CD8-positive, alpha-beta memory T cell (primary cell): ENCODE measurements at places on chromosomes 7 and 10.

- DNase-seq: peak; percentile 92
These were observed at the start of gene SMKR1 for GRCh38 chr7:129501760-129502707. SMKR1 (plus strand) TSS chr7:129502531; CDS start chr7:129502825, 294 bp downstream.

DNA sequence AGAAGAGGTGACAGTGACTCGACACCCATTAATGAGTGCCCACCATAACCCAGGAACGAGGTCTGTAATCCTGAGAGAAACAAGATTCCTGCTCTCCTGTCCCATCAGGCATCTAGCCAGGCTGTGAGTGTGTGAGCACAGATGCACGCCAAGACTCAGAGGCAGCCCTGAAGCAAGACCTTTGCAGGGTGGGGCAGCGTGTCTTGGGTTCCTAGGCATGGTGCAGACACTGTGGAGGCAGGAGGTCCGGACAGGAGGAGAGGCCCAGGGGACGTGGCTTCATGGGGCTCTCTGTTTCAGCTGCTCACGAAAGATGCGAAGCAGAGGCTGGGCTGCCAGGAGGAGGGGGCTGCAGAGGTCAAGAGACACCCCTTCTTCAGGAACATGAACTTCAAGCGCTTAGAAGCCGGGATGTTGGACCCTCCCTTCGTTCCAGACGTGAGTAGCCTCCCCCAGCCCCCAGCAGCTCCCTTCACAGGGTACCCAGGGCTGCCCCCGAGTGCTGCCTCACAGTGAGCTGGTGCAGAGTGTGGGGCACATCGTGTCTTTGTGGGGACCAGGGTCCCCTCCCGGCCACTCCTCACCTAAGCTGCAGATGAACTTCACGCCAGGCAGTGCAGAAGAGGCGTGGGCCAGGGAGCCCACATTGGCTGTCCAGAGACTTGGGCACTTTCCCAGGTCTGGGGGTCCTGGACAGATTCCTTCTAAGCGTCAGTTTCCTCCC is 94.5 kb downstream of the RGS10 start:
- no peak for DNase-seq

DNA sequence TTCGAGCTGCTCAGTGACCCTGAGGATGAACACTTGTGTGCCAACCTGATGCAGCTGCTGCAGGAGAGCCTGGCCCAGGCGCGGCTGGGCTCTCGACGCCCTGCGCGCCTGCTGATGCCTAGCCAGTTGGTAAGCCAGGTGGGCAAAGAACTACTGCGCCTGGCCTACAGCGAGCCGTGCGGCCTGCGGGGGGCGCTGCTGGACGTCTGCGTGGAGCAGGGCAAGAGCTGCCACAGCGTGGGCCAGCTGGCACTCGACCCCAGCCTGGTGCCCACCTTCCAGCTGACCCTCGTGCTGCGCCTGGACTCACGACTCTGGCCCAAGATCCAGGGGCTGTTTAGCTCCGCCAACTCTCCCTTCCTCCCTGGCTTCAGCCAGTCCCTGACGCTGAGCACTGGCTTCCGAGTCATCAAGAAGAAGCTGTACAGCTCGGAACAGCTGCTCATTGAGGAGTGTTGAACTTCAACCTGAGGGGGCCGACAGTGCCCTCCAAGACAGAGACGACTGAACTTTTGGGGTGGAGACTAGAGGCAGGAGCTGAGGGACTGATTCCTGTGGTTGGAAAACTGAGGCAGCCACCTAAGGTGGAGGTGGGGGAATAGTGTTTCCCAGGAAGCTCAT is 1.1 kb downstream of the DDIT4 start:
- DNase-seq: peak; percentile 56

DNA sequence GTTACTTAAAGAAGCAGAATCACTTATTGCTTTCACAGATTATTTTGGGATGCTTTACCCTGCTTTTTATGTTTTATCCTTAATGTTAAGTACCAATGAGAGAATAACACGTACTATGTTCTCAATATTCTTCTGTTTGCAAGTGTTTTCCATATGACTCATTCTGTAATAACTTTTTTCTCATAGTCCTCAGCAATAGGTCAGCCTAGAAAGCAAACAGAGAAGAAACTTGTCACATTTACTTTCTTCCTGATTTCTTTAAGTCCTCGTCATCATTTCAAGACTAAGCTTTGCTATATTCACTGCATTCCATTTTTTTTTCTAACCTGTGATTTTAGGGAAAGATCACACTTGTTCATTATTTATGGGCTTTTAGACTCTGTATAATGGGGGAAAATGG is 6.8 kb upstream of the AGR2 start:
- no peak for DNase-seq

- no peak for DNase-seq
These were observed 162.2 kb upstream of the ITGB1 start for GRCh38 chr10:33120275-33120674.

GRCh38 chr10:126133906-126134656 is 237.7 kb downstream of the FANK1 start:
- no peak for DNase-seq

GRCh38 chr10:267705-268104 is 132.4 kb downstream of the ZMYND11 start:
- no peak for DNase-seq

GRCh38 chr10:35356725-35357092 is 20.4 kb downstream of the CCNY start:
- DNase-seq: no peak

- DNase-seq: no peak
These were observed 26.5 kb downstream of the GTF2IRD1 start for GRCh38 chr7:74479961-74480829.

GRCh38 chr10:124068929-124069328 is 24.5 kb downstream of the CHST15 start:
- no peak for DNase-seq

DNA sequence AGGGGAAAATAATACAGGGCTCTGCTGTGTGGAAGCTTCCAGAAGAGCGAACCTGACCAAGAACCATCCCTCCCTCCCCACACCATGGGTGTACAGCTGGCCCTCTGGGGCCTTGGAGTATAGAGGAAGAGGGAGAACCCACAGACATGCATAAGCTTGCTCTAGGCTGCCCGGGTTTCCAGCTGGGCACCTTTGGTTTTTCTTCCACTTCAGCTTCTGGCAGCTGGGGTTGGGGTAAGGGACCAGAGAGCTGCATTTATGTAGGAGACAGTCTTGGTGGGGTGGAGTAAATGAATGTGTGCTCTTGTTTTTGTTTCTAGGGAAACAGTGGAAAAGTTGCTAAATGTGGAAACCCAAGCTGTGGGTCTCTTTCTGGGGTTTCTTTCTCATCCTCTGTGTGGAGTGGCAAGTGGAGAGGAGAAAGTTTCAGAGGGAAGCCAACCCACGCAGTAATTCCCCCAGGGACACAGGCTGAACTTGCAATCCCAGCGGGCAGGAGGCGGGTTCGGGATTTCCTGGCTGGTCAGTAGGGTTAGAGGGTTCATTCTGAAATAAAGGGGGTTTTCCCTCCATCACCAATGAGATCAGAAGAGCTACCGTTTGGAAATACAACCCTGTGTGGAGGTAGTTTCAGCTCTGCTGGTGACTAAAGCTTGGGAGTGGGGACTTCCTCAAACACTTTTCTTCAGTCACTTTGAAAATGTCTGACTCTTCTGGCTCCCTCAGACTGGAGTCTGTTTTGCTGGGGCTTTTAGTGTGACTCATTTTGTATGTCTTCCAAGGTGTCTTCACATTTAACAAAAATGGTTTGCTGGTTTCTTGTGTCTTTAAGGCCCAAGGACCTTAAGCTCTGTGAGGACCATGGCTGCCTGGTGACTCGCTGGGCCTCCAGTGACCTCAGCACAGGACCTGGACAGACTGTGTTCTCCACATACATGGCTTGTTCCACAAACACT is 22.2 kb upstream of the SRGN start:
- no peak for DNase-seq
